Retinal pigment epithelial cell (primary cell): ENCODE measurements at places on chromosomes 1 and 21.

DNA sequence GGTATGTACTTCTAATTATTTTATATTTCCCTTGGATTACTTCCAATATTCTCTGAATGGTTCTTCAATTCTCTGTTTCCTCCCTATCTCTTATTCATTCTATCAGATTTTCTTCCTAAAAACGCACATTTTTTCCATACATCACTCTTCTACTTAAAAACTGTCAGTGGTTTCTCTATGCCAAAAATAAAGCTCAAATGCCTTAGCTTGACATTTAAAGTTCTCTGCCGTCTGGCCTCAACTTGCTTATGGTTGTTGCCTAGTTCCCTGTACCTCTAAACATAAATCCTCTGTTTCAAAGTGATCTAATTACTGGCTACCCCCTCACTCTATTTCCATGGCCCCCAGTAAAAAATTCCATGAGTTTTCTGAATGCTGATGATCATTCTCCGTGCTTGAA is 671.0 kb upstream of the ADGRL2 start:
- no peak for DNase-seq

GRCh38 chr1:224282140-224282539 is 47.8 kb downstream of the NVL start:
- no peak for DNase-seq

- DNase-seq: no peak
Measured at GRCh38 chr1:154935749-154936554, 567 bp downstream of the PMVK start.

GRCh38 chr1:216566641-216567205 is 143.5 kb upstream of the USH2A start:
- no peak for DNase-seq

- no peak for DNase-seq
Measured at GRCh38 chr21:43735236-43736091, 16.5 kb downstream of the PDXK start.

- DNase-seq: no peak
Measured at GRCh38 chr21:45177039-45177438, 102.7 kb downstream of the ADARB1 start.

- no peak for DNase-seq
Measured at GRCh38 chr1:76293831-76294230, 219.3 kb downstream of the ST6GALNAC3 start.

GRCh38 chr1:39258146-39258924 is 53.8 kb downstream of the MACF1 start:
- peak; percentile 37 for DNase-seq

GRCh38 chr1:226574591-226575435 is 26.2 kb downstream of the STUM start:
- no peak for DNase-seq

- DNase-seq: no peak
Measured at GRCh38 chr21:46142582-46143473, 12.6 kb downstream of the FTCD start.

DNA sequence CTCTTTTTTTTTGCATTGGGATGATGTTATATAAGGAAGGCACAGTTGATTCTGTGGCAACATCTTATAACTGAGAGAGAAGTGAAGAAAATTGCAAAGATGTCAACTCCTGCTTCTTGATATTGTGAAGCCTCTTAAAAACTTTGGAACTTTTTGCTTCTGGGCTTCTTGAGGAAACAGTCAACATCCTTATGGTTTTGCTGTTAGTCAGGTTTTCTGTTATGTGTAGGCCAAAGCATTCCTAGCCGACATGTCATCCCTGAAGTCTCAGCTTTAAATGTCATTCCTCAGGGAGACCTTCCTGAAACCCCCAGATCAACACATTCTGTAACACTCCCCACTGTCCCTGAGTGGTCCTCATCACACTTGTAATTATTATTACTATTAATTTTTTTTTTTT is 12.6 kb downstream of the FALEC start:
- no peak for DNase-seq

DNA sequence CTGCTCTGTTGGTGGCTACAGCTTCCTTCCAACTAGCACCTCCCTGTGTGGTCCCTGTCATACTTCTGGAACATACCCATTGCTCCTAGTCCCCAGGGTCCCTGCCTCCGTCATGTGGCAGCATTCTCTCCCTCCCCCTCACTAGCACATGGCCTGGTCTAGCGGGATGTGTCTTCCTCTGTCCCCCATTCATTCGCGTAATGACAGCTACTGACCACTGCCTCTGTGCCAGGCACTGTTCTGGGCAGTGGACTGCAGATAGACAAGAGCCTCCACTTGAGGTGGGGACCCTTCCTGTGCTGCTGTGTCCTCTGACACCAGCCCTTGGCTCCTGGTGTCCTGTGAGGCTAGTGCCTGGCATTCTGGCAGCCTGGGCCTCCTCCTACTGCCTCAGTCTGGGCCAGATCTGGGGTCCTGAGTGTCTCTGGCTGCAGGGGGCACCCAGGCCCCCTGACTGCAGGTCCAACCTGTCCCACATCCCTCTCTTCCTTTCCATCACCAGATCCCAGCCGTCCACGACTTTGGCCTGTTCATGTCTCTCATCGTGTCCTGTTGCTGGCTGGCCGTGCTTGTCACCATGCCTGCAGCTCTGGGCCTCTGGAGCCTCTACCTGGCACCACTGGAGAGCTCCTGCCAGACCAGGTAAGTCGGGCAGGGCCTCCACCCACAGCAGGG is 38.1 kb downstream of the DISP3 start:
- DNase-seq: no peak
